ENCODE measurements at places on chromosomes 7 and 10.

GRCh38 chr10:71797533-71798307 is 24.4 kb upstream of the VSIR start:
- DNase-seq, result no peak

- DNase-seq, result no peak
Observed at GRCh38 chr7:22394739-22395138, 37.8 kb upstream of the RAPGEF5 start.

GRCh38 chr10:15787426-15787825 is 67.7 kb upstream of the ITGA8 start:
- DNase-seq, result no peak

DNA sequence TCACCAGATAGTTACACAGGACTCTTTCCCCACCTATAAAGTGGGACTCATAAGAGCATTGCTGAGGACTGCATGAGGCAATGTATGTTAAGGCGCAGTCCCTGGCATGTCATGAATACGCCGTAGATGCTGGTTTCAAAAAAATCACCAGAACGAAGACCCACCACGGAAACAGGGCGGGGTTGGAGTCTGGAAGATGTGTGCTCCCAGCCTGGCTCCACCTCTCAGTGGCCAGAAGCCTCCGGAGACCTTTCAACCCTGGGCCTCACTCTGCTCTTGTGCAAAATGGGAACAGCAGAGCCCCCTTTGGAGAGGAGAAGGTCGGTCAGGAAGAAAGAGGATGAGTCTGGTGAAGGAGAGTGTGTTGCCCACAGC is 12.4 kb upstream of the ZMIZ1 start:
- no peak for DNase-seq

DNA sequence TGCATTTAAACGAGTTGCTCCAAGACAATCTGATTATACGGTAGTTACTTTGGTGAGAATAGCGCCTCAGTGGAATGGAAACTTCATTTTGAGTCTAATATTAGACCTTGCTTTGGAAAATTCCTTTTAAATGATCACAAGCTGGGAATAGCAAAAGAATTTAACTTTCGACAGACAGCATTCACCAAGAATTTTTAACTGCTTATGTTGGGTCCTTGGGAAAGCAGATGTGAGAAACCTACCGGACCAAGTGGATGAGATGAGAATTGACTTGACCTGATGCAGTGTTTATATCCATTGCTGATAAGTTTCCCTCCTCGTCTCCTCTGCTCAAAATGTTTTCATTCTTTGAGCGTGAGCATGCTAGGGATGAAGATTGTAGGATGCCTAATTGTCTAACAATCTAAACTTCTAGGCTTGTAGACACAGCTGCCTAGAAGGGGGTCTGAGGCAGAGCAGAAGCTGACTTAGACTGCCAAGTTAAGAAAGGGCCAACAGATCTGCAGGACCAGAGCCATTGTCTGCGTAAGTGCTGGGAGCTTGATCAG is 126.9 kb downstream of the CNNM2 start:
- no peak for DNase-seq

DNA sequence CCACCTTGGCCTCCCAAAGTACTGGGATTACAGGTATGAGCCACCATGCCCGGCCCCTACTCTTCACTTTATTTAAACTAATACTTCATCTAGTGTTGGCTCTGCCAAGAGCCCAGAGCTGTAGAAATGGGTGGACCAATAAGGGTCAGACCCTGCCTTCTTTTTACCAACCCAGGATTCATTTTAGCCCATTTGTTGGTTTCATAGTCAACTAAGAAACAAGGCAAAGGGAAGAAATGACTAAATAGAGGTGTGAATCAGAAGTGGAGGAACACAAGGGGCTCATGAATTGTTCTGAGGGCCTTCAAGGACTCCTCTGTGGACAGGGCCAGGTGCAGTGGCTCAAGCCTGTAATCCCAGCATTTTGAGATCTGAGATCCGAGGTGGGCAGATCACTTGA is 1.1 kb downstream of the ANKRD2 start:
- no peak for DNase-seq

DNA sequence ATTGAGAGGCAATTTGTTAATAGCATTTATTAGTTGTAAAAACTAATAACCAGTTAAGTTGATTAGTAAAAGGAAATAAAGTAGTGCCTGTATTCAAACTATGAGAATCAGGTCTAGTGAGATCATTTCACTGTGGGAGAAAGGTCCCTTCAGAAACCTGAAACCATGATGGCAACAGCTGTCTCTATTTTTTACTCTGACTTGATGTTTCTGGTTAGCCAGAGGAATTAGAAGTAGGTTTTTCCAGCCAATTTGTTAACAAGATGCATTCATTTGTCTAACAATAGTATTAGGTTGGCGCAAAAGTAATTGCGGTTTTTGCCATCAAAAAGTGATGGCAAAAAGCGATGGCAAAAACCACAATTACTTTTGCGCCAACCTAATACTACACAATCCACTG is 272.2 kb upstream of the YAE1 start:
- no peak for DNase-seq
